ENCODE measurements at places on chromosomes 16 and 17. TPM values are rescaled to one million over a fixed set of nuclear protein-coding genes. Genes with fewer than 3 reads are reported as not detected.

DNA sequence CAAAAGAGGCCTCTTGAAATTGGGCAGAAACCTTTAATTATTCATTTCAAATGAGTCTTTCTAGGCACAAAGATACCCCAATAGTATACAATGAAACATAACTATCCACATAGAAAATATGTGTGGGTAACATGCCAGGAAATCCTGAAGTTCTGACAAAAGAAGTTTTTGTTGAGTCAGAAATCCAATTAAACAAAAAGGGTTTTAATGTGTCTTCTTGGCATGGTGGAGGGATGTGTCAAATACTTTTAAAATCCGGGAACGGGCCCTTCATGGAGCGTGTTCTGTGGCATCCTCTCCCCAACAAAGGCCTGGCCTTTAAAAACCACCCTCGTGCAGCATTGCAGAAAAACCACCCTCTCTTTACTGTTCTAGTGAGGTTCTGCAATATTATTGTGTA lies 14.2 kb downstream of the CDRT4 start:
- no peak for DNase-seq

- DNase-seq = no peak
These were observed 5.8 kb upstream of the SCN4A start for GRCh38 chr17:63978272-63979200.

- no peak for DNase-seq
These were observed 5.1 kb upstream of the SOX8 start for GRCh38 chr16:976389-976931.

MPP3 gene
- 0.47 TPM for total RNA-seq

SAP30BP gene
- 117 TPM for total RNA-seq

DNA sequence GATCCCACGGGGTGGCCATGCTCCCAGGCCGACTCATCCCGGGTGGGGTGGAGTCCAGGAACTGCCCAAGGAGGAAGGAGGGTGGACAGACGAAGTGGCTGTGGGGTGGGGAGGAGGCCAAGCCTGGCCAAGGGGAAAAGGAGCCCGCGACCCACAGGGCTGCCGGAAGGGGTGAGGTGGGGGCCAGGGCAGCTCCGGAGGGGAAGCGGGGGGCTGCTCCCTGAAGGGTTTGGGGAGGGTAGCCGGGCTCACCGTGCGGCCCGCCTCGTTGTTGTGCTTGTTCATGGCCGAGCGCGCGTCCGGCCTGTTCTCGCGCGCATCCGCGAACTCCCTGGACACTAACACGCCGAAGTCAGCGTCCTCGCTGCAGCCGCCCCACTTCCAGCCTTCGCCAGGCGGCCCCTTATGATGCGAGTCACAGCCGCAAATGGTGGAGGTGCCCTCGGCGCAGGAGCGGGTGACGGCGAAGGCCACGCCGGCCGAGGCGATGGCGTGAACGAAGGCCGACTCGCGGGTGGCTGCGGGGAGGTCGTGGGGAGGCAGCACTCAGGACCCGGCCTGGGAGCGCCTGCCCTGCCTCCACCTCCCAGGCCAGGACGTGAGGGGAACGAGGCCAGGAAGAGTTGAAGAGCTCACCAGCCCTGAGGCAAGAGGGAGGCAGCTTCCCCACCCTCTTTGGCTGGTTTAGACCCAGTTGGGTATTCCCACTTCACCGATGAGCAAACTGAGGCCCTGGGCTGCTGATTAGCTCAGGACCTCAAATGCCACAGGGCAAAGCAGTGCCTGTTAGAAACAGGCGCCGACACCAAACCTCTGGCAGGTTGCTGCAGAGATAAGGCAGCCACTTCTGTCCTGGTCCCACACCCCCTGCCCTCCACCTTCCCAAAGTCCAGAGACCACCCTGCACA lies 48.7 kb downstream of the WNT3 start:
- DNase-seq = no peak

HBQ1 gene
- 0.88 TPM for total RNA-seq

GRCh38 chr16:86818671-86819532 lies 240.6 kb downstream of the FOXL1 start:
- DNase-seq = no peak

- no peak for DNase-seq
These were observed 80.5 kb downstream of the SNX11 start for GRCh38 chr17:48187872-48188608.

KRT9 gene
- not detected for total RNA-seq

All from activated T-helper 1 cell treated with anti-CD3 and anti-CD28 coated beads, Interleukin-12 subunit alpha, Interleukin-12 subunit beta, Interleukin-2, Interleukin-4 antibody, amounts not matched to agents 30 ng/mL and 10 ng/mL and 1 ng/mL, durations not matched to agents 14 hours and 24 hours and 36 hours (primary cell).